Cerebellar cortex (tissue), 1 donor: ENCODE measurements at places on chromosomes 1 and 21.

- no peak for DNase-seq
Observed at GRCh38 chr1:241808265-241808664, 39.7 kb upstream of the EXO1 start.

- DNase-seq, result no peak
Observed at GRCh38 chr1:84539972-84540371, 33.6 kb upstream of the GNG5 start.

DNA sequence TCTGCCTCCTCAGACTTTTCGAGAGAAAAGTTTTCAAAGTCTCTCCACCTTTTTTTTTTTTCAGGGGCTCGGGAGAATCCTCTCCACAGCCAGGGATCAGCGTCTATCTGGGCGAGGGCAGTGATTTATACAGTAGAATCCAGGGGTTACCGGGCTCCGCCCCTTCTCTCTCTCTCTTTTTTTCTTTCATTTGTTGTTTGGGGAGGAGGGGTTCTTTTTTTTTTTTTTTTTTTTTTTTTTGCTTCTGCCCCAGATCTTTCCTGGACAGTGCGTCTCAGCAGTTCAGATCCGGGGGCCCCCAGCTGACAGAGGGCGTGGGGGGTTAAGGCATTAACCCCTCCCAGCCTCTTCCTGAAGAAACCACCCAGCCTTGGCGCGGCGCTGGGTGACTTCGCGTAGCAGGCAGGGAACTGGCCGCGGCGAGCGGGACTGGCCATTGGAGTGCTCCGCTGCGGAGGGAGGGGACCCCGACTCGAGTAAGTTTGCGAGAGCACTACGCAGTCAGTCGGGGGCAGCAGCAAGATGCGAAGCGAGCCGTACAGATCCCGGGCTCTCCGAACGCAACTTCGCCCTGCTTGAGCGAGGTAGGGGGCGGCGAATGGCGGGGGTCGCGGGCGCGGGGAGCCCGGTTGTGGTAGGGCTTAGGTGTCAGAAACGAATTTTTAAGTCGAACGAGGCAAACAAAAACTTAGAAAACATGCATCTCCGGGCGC lies at the start of gene S1PR1:
S1PR1 (plus strand) TSS at position 504 of the 713 bp plus-strand sequence. CDS start 1,966 bp downstream, outside the sequence.
- DNase-seq, result peak; percentile 13

DNA sequence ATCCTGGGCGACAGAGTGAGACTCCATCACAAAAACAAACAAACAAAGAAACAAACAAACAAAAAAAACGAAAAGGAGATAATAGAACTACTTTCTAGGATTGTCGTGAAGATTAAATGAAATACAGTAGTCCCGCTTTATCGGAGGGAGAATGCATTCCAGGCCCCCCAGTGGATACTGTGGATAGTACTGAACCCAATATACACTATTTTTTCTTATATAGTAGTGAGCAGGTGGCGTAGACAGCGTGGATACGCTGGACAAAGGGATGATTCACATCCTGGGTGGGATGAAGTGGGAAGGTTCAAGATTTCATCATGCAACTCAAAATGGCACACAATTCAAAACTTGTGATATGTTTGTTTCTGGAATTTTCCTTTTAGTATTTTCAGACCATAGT lies 8.0 kb downstream of the SLC35F3 start:
- DNase-seq, result no peak

GRCh38 chr1:203672346-203672745 lies 45.7 kb downstream of the ATP2B4 start:
- DNase-seq, result peak; percentile 27

- DNase-seq, result no peak
Observed at GRCh38 chr1:15950763-15951295, 25.1 kb downstream of the ZBTB17 start.

DNA sequence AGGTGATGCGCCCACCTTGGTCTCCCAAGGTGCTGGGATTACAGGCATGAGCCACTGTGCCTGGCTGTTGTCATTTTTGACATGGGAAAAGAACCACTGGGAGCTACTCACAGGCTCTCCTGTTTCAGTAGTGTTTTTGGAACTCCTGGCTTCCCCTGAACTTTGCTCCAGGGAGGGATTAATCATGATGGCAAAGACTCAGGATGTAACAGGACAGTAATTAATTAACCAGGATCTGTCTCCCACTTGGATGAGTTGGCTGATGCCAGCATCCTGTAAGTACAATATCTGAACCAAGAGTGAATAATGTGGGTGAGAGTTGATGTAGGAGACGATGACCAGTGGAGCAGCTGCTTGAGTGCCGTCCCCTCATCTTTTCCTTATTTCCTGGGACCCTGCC lies 4.9 kb downstream of the SFT2D2 start:
- no peak for DNase-seq

DNA sequence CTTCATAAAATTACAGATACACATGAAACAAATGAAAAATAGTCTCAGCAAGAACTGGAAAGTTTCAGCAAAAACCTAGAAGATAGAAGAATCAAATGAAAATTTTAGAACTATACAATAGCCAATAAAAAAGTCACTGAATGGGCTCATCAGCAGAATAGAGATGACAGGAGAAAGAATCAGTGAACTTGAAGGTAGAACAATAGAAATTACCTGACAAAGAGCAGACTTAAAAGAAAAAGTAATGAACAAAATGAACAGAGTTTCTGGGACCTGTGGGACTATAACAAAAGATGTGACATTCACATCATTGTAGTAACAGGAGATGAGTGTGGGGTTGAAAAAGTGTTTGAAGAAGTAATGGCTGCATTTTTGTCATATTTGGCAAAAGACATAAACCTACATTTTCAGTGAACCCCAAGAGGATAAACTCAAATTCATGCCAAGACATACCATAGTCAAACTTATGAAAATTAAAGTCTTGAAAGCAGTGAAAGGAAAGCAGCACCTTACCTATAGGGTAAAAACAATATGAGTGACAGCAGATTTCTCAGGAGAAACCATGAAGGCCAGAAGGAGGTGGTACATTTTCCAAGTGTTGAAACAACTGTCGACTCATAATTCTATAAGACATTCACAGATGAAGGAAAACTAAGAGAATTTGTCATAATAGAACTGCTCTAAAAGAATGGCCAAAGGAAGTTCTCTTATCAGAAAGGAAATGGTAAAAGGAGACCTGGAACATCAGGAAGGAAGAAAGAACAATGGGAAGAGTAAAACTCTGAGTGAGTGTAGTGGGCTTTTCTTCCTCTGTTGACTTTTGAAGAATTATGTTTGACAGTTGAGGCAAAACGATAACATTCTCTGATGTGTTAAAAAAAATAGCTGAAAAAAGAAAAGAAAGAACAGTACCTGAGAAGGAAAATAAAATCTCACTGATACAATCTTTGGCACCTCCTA lies 23.5 kb downstream of the NTPCR start:
- DNase-seq, result no peak

DNA sequence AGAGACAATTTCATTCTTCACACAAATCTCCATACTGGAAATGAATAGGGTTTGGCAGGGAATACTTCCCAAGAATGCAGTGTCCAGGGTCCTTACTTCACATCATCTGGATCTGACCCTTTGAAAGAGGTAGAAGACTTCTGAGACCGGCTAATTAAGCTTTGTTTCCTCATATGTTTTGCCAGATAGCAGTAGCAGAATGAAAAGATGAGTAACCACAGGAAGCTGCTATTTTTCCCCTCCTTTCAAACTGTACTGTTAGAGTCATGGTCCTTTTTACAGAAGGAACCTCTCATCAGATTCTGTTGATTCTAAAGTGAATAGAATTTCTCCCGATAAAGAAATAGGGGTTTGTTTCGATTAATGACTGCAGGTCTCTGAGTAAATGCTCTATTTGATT lies 1.4 kb upstream of the OLFML3 start:
- no peak for DNase-seq

DNA sequence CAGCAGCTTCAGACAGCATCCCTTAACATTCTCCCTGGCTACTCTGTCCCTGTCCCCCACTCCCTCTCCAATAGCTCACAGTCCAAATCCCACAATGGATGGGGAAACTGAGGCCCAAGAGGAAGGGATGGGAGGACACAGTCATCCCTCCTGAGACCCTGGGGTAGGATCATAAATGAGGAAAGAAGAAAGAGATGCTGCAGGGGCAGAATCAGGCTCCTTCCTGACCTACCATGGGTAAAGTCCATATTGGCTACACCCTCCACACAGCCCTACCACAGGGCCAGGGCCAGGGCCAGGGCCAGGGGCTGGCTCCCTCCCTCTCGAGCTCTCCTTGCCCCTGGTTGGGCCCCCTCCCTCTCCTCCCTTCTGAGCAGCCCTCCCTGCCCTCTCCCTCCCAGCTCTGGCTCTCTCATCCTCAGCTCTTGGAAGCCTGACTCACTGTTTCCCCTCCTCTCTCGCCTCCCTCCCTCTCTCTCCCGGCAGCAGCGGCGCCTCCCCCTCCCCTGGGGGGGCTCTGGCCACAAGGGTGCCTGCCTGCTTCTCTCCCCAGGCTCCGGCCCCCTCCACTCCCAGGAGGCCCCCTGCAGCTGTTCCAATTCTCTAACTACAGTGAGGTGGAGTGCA lies 4.9 kb downstream of the AHDC1 start:
- DNase-seq, result no peak

DNA sequence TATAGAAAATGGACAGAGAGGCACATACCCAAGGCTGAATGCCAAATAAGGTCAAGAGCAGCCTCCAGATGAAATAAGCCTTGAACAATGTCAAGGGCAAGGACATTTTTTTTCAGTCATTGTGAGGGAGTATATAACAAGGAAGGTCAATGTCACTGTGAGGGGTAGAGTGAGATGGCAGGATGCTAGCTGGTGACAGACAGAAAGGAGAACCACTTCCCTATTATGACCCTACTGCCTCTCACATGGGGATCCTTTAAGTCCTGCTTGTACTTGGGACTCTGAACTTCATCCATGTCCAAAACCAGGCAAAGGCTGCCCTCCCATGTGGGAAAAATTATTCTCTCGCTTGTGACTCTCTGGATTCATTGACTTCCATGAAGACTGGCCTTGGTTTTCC lies 119.5 kb upstream of the COA6 start:
- no peak for DNase-seq

DNA sequence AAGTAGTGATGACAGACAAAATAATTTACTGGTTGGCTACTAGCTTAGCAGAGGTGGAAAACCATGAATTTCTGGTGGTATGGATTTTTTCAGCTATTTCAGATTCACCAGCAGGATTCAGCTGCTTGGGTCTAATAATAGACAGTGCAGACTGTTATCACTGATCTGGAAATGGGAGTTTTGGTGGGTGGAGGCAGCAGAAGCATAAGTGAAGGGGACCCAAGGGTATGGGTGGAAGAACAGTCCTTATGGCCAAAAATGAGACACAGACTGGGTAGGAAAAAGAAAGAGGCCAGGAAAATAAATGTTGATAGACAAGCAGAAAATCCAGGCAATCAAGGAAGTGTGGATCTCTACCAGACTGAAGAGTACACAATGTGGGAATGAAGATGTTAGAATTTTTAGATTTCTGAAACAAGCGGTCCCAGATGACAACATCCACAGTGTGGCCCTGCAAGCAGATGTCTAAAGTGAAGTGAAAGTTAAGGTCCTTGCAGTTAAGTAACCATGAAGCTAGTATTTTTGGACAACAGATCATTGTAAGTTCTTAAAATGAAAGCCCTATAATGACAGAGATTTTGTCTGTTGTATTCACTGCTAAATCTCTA lies 24.7 kb downstream of the LYST start:
- DNase-seq, result no peak

DNA sequence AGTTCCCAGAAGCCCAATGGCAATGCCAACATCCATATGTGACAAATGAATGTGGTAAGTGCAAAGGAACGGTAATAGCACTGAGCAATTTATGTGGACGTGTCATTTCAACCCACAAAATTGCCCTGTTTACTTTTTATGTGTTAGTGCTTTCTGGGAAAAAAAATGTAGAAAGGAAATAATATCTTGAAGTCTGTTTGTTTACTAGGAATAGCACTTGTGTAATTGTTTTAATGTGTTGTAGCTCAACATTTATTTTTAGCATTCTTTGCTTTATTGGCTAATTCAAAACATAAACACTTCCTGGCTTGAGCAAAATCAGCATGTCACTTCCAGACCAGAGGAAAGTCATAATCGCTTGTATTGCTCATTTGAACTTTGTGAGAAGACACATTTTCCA lies 224.8 kb upstream of the KCNK2 start:
- no peak for DNase-seq

DNA sequence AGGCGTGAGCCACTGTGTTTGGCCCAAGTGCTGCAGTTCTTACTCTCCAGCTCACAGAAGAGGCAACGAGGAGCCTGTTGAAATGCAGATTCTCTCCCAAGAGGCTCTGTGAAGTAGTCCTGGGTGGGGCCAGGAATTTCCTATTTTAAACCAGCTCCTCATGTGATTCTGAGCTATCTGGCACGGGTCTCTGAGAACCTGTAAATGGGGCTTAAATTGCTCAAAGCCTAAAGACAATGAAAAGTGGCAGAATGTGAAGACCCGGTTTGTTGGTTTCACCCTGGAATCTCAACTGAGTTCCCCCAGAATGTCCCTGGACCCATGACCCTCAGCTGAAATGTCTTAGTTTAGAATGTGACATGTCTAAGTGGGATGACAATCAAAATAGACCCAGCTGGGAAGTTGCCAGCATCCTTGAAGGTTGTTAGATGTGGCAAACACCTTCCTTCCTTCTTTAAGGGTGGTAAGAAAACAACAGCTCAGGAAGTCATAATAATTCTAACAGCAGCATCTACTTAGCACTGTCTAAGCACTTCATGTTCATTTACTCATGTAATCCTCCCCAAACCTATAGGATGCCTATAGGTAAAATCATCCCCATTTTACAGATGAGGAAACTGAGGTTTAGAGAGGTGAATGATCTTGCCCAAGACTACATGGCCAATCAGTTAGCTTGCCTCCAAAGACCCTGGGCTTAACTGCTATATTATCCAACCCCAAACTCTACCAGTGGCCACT lies 20.9 kb upstream of the ATP5PO start:
- no peak for DNase-seq

- no peak for DNase-seq
Observed at GRCh38 chr1:20763417-20763816, 23.7 kb downstream of the HP1BP3 start.
